ENCODE measurements at places on chromosomes 6 and 20.

GRCh38 chr6:100339574-100340255 lies 125.0 kb downstream of the SIM1 start:
- H3K36me3 ChIP-seq = no peaks in the 10 kb centered on the region
- DNase-seq = no peak
- H3K4me3 ChIP-seq = no peak overlapping the region
- H3K4me1 ChIP-seq = peaks cover under 1% of the 10 kb centered on the region

GRCh38 chr6:128558924-128559323 lies 38.5 kb upstream of the PTPRK start:
- no peak overlapping the region for H3K4me3 ChIP-seq
- DNase-seq = no peak
- no peak overlapping the region for H3K27ac ChIP-seq
- peaks cover 11% of the 10 kb centered on the region for H3K27me3 ChIP-seq

DNA sequence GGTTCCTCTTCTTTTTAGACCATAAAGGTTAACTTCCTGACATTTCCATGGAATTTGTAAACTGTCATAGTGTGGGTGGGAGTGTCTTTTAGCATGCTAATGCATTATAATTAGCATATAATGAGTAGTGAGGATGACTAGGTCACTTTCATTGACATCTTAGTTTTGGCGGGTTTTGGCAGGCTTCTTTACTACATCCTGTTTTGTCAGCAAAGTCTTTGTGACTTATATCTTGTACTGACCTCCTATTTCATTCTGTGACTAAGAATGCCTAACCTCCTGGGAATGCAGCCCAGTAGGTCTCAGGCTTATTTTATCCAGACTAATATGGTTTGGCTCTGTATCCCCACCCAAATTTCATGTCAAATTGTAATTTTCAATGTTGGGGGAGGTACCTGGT lies 149.6 kb upstream of the SYNCRIP start:
- H3K4me1 ChIP-seq = no peaks in the 10 kb centered on the region
- no peaks in the 10 kb centered on the region for H3K27me3 ChIP-seq
- H3K36me3 ChIP-seq = no peaks in the 10 kb centered on the region
- no peak for DNase-seq
- no peak overlapping the region for H3K27ac ChIP-seq
- H3K4me3 ChIP-seq = no peak overlapping the region

GRCh38 chr6:36603222-36604089 lies 9.3 kb downstream of the SRSF3 start:
- no peak overlapping the region for H3K27ac ChIP-seq
- H3K4me1 ChIP-seq = peaks cover 7% of the 10 kb centered on the region
- peak overlapping the region; percentile 96 for H3K4me3 ChIP-seq
- H3K27me3 ChIP-seq = no peaks in the 10 kb centered on the region

DNA sequence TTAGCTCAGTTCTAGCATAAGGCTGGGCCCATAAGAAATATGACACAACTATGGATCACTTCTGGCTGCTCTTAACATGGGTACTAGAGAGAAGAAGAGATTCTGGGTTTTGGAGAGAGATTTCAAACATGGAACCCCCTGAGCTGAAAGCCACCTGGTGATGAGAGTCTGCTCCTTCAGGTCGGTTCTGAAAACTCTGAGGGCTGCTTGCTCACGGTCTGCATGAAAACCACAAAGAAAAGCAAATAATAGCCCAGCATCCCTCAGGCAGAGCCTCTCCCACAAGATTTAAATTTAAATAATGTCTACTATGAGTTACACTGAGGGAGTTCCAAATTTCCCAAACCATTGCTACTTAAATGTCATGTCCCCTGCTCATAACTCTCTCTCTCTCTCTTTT lies 301.5 kb downstream of the BMP7 start:
- H3K27ac ChIP-seq = no peak overlapping the region
- peaks cover 88% of the 10 kb centered on the region for H3K27me3 ChIP-seq

Data from endodermal cell (in vitro differentiated cells).